ENCODE measurements at places on chromosomes 6 and 20.

DNA sequence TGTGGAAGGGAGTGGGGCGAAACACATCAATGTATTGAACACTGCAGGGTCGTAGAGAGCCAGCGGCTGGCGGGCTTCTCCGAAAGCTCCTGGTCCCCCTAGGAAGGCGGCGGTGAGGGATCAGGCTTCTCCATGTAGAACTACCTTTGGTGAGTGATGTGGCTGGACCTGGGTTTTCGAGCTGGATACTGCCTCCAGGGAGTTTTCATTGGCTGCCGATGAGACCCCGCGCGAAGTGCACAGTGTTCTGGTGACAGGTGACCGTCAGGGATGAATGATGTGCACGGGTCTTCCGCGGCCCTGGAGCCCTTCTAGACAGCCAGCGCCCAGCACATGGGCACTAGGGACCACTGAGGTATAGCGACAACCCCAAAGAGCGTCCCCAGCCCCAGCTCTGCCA lies 16.4 kb downstream of the ABT1 start:
- no peak for DNase-seq

DNA sequence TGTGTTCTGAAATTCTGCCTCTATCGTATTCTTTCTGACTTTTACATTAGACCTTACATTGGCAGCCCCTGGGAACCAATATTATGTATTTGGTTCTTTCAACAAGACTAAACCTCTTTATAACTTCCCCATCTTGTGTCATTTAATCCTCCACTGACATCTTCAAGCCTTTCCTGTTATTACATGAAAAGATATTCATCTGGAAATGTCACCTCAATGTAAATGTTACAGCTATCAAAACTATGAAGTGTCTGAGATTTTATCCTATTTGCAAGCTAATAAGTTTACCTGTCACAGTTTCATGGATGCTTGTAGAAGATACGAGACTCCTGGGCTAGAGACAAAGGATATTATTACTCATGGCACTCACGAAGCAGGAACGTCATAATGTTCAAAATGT lies 43.9 kb upstream of the NOX3 start:
- no peak for DNase-seq

- DNase-seq = no peak
These were observed 9.7 kb downstream of the GHRH start for GRCh38 chr20:37251825-37252477.

DNA sequence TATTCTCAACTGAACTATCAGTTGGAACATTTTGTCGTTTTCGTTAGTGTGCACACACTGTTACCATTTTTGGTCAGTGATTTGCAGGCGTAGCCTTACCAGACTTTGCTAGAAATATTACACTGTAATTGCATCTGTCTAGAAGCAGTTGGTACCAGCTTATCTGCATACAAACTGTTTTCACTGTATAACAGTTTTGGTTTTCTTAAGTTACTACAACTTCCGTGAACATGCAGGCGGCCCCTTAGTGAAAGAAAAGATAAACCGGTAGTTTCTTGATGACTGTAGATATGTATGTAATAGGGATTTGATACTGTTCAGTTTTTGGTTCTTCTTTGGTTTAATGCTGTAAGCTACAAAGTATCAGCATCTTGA lies 1.3 kb downstream of the DSTN start:
- peak; percentile 55 for DNase-seq

DNA sequence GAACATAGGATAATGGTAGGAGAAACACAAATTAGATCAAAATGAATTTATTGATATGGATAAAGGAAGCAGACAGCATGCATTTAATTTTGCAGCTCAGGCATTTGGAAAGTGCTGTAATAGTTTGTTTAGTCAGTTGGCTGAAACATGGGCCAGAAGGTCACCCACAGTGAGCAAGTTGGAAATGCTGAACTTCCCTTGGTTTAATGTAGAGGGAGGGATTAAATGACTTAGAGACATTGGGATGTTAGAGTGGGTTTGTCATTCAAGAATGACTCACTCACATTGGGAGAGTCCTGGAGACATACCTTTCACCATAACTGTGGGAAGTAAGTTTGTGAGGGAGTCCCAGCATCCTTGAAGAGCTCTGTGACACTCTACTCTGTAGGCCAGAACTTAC lies 231.5 kb upstream of the PLCB4 start:
- DNase-seq = no peak

GRCh38 chr20:47343007-47343472 lies 13.5 kb downstream of the ZMYND8 start:
- no peak for DNase-seq

GRCh38 chr6:144013486-144013909 lies 5.4 kb upstream of the PLAGL1 start:
- DNase-seq = peak; percentile 50

DNA sequence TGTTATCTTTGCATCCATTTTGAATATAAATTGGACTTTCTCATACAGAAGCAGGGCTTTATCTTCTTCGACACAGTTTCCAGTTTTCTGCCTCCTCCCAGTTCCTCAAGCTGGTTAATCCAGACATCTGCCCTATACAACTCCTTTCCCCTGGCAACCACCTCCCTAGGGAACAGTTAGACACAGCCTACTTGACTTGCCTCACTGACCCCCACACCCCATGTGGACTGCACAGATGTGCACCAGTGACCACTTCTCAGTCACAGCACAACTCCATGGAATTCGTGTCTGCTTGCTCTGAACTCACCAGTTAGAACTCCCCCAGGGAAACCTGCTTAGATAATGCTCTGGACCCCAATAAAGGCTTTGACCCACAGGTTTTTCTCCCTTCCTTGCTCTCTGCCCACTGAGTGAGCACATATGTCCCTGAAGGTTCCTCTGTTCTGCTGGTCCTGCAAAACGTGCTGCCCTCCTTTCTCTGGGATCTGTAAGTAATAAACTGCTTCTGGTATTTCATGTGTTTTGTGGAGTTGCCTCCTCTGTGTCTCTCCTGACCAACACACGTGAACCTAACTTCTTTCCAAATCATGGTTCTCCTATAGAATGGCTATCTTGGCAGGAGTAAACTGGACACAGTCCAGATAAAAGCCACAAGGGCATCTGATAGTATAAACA lies 351.2 kb downstream of the CD83 start:
- no peak for DNase-seq

DNA sequence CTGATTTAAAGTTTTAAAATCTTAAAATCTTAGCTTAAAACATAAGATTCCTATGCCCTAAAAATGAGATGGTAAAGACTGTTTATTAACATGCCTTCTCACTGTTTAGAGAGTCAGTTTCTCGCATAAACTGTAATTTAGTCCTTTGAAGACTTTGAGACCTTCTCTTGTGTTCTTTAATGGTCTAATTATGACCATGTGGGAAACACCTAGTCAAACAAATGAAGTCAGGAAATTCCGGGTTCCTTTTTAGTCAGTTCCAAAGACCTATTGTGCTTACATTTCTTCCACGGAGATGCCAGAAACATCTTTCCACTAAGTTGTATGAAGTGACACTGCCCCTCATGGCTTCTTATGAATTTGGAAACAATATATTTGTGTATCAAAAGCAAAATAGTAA lies 64.2 kb upstream of the KIF25 start:
- no peak for DNase-seq

DNA sequence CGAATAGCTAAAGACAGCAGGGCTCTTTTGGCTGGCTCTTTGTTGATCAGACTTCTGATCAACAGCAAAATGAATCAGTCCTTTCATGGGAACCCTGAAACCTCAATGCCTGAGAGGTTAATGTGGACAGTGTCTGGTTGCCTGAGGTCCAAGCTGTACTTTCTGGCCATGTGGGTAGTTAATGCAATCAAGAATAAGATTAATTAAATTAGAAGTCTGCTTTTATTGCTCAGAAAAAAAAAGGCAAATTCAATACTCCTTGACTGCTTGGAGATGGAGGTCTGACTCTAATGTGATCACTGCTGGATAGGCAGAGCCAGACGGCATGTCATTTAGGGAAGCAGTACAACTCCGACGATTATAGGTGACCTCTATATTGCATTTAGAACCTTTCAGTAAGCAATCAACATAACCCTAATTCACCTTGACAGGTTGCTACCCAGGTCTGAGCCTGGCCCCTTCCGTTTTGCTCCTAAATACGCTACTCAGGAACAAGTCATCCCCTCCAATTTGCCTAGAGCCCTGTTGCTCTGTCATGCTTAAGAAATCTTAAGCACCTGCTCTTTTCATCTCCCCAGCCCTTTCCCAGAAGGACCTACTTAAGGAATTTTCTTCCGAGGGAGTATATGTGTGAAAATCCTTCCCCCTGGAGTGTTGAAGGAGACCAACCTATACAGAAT lies 370.0 kb upstream of the SPTLC3 start:
- DNase-seq = no peak

DNA sequence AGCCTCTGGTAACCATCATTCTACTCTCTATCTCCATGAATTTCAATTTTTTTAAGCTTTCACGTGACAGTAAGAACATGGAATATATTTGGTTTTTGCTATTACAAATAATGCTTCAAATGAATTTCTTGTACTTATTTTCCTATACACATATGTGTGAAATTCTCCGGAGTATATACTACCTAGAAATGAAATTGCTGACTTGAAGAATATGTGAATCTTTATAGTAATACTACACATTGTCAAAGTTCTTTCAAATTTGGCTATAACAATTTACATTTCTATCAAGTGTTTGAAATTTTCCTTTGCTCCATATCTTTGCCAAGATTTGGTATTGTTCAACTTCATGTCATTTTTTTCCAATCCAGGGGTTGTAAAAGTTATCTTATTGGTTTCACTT lies 11.6 kb upstream of the VGLL2 start:
- no peak for DNase-seq

- no peak for DNase-seq
These were observed 312.0 kb downstream of the ZFAND3 start for GRCh38 chr6:38131527-38131965.

DNA sequence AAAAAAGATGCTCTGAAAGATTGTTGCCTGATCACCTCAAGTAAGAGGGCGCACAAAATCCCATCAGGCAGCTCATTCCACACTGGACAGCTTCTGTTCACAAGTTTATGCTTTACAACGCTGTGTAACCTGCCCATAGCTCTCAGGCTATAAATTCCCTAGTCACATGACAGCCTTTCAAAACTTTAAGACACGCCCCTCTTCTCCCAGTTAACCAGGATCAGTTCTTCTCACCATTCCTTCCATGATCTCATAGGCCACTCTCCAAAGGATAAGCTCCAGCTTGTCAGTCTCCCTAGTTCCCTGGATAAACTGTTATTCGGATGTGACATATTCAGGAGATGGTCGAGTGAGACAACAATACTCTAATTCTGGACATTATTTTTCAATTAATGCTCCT lies 15.0 kb downstream of the ADNP start:
- no peak for DNase-seq

DNA sequence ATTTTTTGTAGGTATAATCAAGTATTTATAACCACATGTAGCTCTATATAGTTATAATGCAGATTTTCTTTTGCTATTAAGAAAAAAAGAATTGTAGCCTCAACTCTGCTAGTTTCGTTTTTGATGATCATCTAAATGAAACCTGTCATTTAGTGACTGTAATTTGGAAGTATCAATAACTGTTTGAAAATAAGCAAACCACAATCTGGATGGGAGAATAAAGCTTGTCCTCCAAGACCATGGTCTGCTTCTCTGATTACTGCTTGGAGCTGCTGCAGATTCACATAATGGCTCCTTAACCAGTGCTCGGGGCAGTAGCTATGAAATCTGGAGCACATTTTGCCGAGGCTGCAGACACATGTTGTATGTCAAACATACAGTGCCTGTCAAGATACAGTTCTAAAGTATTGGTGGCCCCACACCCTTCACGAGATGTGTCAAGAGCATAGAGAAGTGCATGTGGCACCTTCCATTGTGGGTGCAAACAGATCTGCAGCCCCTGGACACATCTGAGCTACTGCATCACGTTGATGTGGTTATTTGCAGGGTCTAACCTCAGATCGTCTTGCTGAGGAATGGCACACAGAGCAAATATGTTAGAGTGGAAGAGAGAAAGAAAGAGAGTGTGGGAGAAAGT lies 255.7 kb upstream of the SUPT3H start:
- DNase-seq = no peak

DNA sequence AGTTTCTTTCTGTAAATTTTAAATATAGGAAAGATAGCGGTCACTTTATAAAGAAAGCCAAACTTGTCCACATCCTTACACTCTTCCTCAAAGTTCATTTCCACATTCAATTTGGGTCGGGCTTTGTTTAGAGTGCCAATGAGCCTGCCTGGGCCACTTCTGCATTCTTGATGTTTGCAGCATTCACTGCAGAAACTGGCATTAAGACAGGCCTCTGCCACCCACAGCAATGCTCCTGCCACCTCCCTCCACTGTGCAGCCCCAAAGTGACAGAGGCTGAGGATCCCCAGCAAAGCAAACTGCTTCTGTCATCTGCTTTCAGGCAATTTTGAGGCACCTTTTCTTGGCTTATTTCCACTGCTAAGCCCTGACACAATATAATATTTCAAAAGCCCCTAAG lies 61.2 kb downstream of the TNFAIP3 start:
- no peak for DNase-seq

DNA sequence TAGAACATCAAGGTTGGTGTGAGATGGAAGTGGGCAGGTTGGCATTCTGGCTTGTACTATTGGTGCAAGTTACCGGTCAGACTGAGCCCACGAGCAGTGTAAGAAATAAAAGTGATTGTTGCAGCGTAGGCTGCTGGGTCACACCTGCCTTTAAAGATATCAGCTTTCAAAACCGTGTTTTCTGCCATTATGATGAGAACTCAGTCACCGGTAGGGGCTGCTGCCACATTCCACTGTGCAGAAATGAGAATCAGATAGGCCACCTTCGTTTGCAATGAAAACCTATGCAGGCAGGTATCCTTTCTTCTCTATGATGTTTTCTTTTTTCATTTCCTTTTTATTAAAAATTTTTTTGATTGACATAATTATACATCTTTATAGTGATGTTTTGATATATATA lies 168.5 kb downstream of the MYLK4 start:
- no peak for DNase-seq

DNA sequence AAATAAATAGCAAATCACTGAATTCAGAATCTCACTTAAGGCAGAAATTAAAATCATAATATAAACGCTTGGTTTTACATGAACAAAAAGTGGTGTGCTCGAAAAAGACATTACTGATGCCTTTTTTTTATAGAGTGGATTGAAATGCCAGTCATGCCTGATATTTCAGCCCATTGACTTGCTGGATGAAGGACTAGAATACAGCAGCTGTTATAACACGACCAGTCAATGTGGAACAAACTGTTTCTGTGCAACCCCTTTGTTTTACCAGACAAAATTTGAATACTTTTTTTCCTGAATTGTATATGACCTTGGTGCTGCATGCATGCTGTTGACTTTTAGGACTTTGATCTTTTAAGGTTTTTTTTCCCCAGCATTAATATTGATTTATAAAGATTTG lies 150.0 kb downstream of the QKI start:
- DNase-seq = no peak

- no peak for DNase-seq
These were observed 49.2 kb downstream of the FYN start for GRCh38 chr6:111823831-111824607.

- no peak for DNase-seq
These were observed 31.6 kb upstream of the NEDD9 start for GRCh38 chr6:11264100-11264499.

GRCh38 chr6:152368751-152369624 lies 268.2 kb downstream of the SYNE1 start:
- no peak for DNase-seq

All from GM10248 (cell line).